Fibroblast of lung (primary cell): ENCODE measurements at places on chromosomes 7 and 10. TPM values are rescaled to one million over a fixed set of nuclear protein-coding genes. Genes with fewer than 3 reads are reported as not detected.

The ABCB1 gene
- 0.77 and 4.8 TPM in 2 replicates for total RNA-seq

The CYP26C1 gene
- under 0.01 TPM in 2 replicates for total RNA-seq

The GCK gene
- 0.77 and 1.7 TPM in 2 replicates for total RNA-seq

The PTN gene
- 13.9 and 30.2 TPM in 2 replicates for total RNA-seq

The OPN4 gene
- not detected in 2 replicates for total RNA-seq

The UNCX gene
- total RNA-seq: not detected in 2 replicates

The TRIM73 gene
- total RNA-seq: 0.51 and 1.3 TPM in 2 replicates

The FEZF1 gene
- total RNA-seq: not detected in 2 replicates

The OPALIN gene
- not detected in 2 replicates for total RNA-seq

The PTF1A gene
- not detected in 2 replicates for total RNA-seq

The GPR22 gene
- total RNA-seq: not detected in 2 replicates

The CABCOCO1 gene
- 0.26 and 0.83 TPM in 2 replicates for total RNA-seq

The CYP2E1 gene
- total RNA-seq: 0.26 and 0.50 TPM in 2 replicates

The ZNF518A gene
- total RNA-seq: 16.4 and 19.0 TPM in 2 replicates

The ACTR3C gene
- total RNA-seq: 0.50 and 2.6 TPM in 2 replicates

The MMD2 gene
- not detected in 2 replicates for total RNA-seq

The OR6V1 gene
- not detected in 2 replicates for total RNA-seq

The IDI2 gene
- not detected in 2 replicates for total RNA-seq

The SLC16A12 gene
- under 0.01 TPM in 2 replicates for total RNA-seq

The VPS26A gene
- total RNA-seq: 38.0 and 44.1 TPM in 2 replicates

The CARD11 gene
- not detected in 2 replicates for total RNA-seq

The CLDN3 gene
- not detected in 2 replicates for total RNA-seq

The SMIM30 gene
- total RNA-seq: 46.7 and 71.0 TPM in 2 replicates

The NPTX2 gene
- under 0.01 and 0.26 TPM in 2 replicates for total RNA-seq

The SCRN1 gene
- total RNA-seq: 86.5 and 142 TPM in 2 replicates

The AFAP1L2 gene
- total RNA-seq: 0.17 and 0.77 TPM in 2 replicates

The GPR158 gene
- under 0.01 and 0.33 TPM in 2 replicates for total RNA-seq

The HGF gene
- total RNA-seq: 108 and 243 TPM in 2 replicates

The PPP1R9A gene
- total RNA-seq: 3.1 and 3.3 TPM in 2 replicates

The CFAP46 gene
- total RNA-seq: 0.26 and 0.66 TPM in 2 replicates

The RPEL1 gene
- total RNA-seq: 0.17 and 0.26 TPM in 2 replicates

The EXOSC1 gene
- 32.7 and 33.1 TPM in 2 replicates for total RNA-seq

The FOXP2 gene
- 4.9 and 8.4 TPM in 2 replicates for total RNA-seq
